ENCODE measurements at places on chromosomes 1 and 21.

GRCh38 chr1:84844094-84844493 lies 48.9 kb downstream of the LPAR3 start:
- no peak for DNase-seq

GRCh38 chr1:201530741-201531531 lies 8.0 kb upstream of the NAV1 start:
- DNase-seq: peak; percentile 85

- no peak for DNase-seq
These were observed 135.6 kb upstream of the SYT6 start for GRCh38 chr1:114289306-114289705.

GRCh38 chr21:37686991-37687810 lies 229.1 kb downstream of the KCNJ6 start:
- no peak for DNase-seq
